ENCODE measurements at places on chromosomes 1 and 21. TPM values are rescaled to one million over a fixed set of nuclear protein-coding genes. Genes with fewer than 3 reads are reported as not detected.

DNA sequence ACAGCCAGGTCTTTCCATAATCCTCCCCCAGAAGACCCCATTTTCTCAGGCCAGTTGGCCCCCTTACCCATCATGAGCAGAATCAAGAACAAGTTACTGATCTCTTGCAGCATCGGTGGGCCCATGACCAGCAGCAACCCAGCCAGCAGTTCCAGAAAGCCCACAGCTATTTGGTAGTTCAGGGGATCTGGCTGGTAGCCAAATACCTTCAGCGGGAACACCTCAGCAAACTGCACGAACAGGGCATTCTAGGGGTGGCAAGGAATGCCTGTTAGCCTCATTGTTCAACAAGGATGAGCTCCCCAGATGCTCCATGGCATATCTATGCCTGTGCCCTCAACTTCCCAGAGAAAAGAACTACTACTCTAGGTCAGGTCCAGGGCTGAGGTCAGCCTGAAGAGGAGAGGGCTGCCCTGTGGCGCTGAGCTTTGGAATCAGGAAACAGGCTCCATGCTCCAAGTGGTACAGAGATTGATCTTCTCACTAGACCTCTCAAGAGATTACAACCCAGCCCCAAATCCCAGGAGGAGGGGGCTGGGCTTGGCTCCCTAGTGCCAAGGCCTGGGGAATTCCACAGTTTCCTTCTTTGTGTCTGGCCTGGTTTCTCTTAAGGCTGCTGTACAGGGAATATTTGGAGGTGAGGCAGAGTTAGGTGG, 1.3 kb downstream of the TMEM35B start:
- H3K27me3 ChIP-seq, result no peaks in the 10 kb centered on the region
- H3K27ac ChIP-seq, result peak overlapping the region; percentile 87
- peaks cover 28% of the 10 kb centered on the region for H3K4me1 ChIP-seq
- H3K4me3 ChIP-seq, result peak overlapping the region; percentile 87
- H3K36me3 ChIP-seq, result peaks cover 4% of the 10 kb centered on the region
- no peak for DNase-seq

GRCh38 chr1:35860696-35861095, 22.3 kb upstream of the AGO1 start:
- H3K4me3 ChIP-seq, result no peak overlapping the region
- no peaks in the 10 kb centered on the region for H3K27me3 ChIP-seq
- no peak for DNase-seq
- no peaks in the 10 kb centered on the region for H3K36me3 ChIP-seq
- no peaks in the 10 kb centered on the region for H3K4me1 ChIP-seq
- H3K27ac ChIP-seq, result no peak overlapping the region

DNA sequence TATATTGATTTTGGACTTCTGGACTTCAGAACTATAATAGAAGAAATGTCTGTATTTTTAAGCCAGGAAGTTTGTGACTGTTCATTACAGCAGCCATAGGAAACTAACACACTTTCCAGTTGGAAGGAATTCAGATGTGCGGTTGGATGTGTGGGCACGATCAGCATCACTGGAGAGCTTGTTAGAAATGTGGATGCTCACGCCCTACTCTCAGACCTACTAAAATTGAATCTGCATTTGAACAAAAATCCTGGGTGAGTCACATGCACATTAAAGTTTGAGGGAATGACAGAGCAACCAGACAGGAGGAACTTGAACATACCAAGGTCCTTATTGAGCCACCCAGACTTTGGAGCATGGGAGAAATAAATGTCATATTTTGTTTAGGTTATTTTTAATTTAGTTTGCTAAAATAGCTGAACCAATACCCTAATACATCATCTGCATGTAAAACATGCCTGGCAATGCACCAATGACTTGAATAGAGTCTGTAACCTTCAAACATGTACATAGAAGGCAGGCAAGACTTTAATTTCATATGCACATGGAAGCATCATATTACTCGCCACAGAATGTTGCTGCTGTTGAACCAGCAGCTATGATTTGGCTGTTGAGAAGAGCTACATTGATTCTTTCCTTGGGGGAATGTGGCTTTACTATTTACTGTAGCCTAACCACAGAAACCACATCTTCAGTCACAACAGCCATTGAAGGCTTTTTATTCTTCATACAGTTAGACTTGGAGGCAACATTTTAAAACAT, 346.2 kb downstream of the BARHL2 start:
- no peak for DNase-seq
- peaks cover 28% of the 10 kb centered on the region for H3K4me1 ChIP-seq
- H3K4me3 ChIP-seq, result no peak overlapping the region
- H3K36me3 ChIP-seq, result no peaks in the 10 kb centered on the region
- no peak overlapping the region for H3K27ac ChIP-seq
- H3K27me3 ChIP-seq, result no peaks in the 10 kb centered on the region

GJA4 gene
- 64.2 TPM for total RNA-seq

DNA sequence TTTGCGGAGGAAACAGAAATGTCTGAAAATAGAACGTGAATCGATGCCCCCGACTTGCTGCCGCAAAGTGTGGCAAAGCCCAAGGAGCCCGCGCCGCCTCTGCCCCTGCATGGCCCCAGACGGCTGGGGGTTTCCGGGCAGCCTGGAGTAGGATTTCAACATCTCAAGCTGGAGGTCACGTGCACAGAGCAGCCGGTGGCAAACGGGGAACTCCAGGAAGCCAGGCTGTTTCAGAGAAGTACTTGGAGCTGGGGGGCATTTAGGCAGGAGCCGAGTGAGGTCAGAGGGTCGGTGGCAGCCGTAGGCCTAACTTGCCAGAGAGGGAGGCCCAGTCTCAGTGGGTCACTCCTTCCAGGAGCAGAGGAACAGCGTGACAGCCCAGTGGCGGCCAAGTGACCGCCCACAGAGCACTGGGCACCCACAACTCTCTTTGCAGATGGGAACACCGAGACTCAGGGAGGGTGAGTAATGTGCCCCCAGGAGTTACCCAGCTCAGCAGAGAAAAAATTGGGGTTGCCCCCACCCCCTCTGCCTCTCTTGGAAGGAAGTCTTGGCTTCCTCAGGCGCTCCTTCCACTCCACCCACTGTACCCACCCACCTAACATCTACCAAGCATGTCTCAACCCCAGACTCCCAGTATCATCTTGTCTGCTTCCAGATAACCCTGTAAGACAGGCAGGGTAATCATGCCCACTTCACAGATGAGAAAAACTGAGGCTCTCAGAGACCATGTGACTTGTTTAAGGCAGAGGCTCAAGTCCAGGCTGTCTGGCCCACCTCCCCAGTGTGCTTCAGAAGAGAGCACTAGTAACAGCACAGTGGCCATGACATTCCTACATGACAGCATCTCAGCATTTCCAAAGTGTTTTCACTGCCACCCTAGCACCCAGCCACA, 179.4 kb downstream of the HIVEP3 start:
- no peaks in the 10 kb centered on the region for H3K27me3 ChIP-seq
- H3K4me1 ChIP-seq, result peaks cover 5% of the 10 kb centered on the region
- DNase-seq, result peak; percentile 28
- H3K4me3 ChIP-seq, result peak overlapping the region; percentile 21
- H3K36me3 ChIP-seq, result no peaks in the 10 kb centered on the region
- peak overlapping the region; percentile 38 for H3K27ac ChIP-seq

DNA sequence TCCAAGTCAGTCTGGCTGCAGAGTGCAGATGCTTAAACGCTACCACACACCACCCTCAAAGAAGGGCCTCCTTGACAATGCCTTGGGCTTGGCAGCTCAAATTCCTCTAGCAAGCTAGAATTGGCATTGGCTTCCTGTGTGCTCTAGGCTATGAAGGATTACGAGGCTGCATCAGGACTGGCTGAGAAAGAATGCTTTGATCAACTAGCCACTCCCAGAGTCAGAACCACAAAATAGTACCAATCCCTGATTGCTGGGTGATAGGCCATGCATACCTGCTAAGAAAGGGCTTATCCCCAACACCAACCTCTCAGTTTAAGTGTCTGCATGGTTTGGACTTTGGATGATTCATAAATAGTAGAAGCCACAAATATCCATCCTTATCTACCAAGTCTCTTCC, 504.9 kb downstream of the OMA1 start:
- H3K4me3 ChIP-seq, result no peak overlapping the region
- no peak overlapping the region for H3K27ac ChIP-seq
- no peaks in the 10 kb centered on the region for H3K27me3 ChIP-seq
- H3K36me3 ChIP-seq, result no peaks in the 10 kb centered on the region
- H3K4me1 ChIP-seq, result no peaks in the 10 kb centered on the region
- DNase-seq, result no peak

GRCh38 chr1:45328680-45329079, 2.0 kb downstream of the HPDL start:
- no peaks in the 10 kb centered on the region for H3K27me3 ChIP-seq
- no peak overlapping the region for H3K27ac ChIP-seq
- no peak overlapping the region for H3K4me3 ChIP-seq
- peaks cover 35% of the 10 kb centered on the region for H3K36me3 ChIP-seq

DNA sequence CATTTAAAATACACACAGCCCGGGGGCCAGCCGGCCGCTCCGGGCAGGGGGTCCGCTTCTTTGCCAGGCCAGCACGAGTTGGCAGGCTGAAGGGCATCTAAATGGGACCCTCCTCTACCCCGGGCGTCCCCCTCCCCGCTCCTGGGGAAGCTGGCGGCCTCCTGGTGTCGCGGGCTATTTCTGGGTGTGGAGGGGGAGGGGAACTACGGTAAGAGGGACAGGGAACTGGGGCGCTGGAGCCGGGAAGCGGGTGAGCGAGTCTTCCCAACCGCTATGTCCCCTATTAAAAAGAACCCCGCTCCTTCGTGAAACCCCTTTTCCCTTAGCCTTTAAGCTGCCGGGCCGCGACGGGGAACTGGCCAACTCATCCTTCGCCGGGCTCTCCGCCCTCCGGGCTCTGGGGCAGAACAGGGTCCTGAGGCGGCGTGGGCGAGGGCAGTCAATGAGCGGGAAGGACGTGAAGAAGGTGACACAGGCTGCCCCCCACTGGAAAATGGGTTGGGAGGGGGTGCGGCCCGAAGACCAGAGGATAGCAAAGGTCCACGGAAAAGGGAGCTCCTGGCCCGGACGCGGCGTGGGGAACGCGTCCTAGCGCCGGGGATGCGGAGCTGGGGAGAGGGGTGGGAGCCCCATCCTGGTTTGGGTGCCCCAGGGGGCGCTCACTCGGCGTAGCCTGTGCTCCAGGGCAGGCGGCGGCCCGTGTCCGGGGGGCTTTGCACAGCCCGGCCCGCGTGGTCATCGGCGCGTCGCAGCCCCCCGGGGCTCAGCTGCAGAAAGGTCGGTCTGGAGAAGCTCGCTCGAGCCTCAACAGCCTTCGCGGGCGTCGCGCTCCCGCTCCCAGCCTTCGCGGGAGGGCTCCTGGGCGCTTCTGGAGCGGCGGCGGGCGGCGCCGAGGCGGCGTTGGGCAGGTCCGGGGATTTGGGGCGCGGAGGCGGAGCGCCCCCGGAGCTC, 544 bp downstream of the PPM1J start:
- peaks cover 23% of the 10 kb centered on the region for H3K4me1 ChIP-seq
- no peak overlapping the region for H3K27ac ChIP-seq
- no peak for DNase-seq
- H3K27me3 ChIP-seq, result no peaks in the 10 kb centered on the region
- H3K4me3 ChIP-seq, result peak overlapping the region; percentile 73
- no peaks in the 10 kb centered on the region for H3K36me3 ChIP-seq

GRCh38 chr1:203450479-203451149, 25.0 kb upstream of the PRELP start:
- H3K4me3 ChIP-seq, result no peak overlapping the region
- no peak overlapping the region for H3K27ac ChIP-seq
- no peaks in the 10 kb centered on the region for H3K36me3 ChIP-seq
- no peaks in the 10 kb centered on the region for H3K27me3 ChIP-seq
- no peak for DNase-seq

DNA sequence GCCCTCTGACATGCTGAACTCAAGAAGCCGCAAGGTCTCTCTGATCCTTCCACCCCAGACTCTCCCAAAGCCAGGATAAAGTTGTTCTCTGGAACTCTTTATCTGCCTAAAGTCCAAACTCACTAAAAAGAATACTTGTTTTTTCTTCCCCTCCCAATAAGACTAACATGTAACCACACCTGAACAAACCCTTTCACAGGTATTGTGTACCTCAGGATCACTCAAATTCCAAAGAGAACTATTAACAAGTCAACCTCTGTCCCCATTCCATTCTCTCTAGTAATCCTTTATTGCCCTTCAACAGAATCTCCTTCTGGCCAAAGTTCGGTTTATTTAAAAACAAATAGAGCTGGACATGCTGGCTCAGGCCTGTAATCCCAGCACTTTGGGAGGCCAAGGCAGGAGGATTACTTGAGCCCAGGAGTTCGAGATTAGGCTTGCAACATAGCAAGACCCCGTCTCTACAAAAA, 4.1 kb upstream of the TOE1 start:
- peaks cover 2% of the 10 kb centered on the region for H3K4me1 ChIP-seq
- no peaks in the 10 kb centered on the region for H3K27me3 ChIP-seq
- H3K36me3 ChIP-seq, result peaks cover 32% of the 10 kb centered on the region

PRELP gene
- total RNA-seq, result 244 TPM

- H3K36me3 ChIP-seq, result peaks cover 33% of the 10 kb centered on the region
- H3K27ac ChIP-seq, result no peak overlapping the region
- no peak for DNase-seq
- H3K27me3 ChIP-seq, result no peaks in the 10 kb centered on the region
- H3K4me3 ChIP-seq, result no peak overlapping the region
Measured at GRCh38 chr1:62452951-62453350, 16.1 kb downstream of the USP1 start.

Data from thoracic aorta (tissue), 2 donors.